Caki2 (cell line): ENCODE measurements at places on chromosomes 3 and 15. TPM values are rescaled to one million over a fixed set of nuclear protein-coding genes. Genes with fewer than 3 reads are reported as not detected.

The ZNF620 gene
- total RNA-seq: 0.88 and 1.0 TPM in 2 replicates

The A4GNT gene
- total RNA-seq: not detected in 2 replicates

DNA sequence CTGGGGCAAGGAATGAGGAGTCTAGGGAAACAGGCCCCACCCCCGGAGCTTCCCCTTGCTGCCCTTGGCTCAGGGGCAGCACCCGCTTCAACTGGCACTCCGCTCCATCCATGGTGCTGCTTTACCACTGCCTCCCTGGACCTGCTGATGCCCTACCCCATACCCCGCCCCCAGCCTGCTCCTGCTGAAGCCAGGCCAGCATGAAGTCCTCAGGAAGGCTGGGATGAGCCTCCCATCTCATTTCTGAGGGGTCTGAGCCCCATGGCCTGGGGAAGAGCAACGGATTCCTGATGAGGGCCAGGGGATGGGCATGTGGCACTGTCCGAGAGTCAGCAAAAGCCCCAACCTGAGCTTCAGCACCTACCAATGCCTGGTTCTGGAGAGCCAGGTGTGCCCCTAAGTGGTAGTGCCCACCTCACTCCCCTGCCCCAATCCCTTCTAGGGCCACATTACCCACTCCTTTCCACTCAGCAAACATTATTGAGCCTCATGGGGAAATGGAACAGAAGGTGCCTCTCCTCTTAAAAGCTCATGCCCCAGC lies 21.0 kb downstream of the SEC61A1 start:
- no peak for DNase-seq

DNA sequence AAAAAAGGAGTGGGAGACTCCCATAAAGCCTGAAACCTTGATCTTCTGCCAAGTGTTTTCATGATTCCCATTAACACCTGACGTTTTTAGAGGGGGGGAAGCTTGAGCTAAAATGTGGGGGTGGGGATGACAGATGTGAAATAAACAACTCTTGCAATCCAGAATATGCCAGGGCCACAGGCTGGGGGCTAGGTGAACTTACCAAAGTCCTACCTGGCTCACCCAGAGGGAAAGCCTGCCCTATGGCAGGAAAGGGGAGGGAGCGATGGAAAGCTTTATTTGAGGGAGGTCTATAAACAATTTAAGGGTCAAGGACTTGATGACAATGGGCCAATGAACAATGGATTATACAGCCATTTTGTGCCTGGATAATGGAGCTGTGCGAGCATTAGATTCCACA lies 108.3 kb downstream of the LRIG1 start:
- DNase-seq: no peak

DNA sequence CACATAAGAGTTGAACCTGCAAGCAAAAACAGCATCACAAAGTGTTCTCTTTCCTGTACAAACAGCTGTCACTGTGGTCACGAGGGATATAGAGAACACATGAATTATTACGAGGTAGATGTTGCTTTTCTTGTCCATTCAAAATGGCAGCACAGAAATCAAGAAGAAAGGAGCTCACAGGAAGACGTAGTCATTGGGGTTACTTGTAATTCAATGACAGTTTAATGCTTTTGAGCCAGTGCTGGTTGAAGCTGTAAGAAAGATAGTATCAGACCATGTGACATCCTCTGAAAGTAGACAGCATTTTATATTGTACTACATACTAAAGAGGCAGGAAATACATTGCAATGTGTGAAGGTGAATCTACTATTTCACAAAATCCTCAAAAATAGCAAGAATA lies 140.4 kb downstream of the ABI3BP start:
- no peak for DNase-seq
